CD4-positive, alpha-beta T cell treated with Interferon gamma for 1 hour (primary cell): ENCODE measurements at places on chromosomes 6 and 20.
A peak's percentile ranks its signal among the peaks of the same experiment; 100 is the strongest.

- no peak for DNase-seq
Observed at GRCh38 chr20:49569411-49570115, 1.6 kb upstream of the PTGIS start.

DNA sequence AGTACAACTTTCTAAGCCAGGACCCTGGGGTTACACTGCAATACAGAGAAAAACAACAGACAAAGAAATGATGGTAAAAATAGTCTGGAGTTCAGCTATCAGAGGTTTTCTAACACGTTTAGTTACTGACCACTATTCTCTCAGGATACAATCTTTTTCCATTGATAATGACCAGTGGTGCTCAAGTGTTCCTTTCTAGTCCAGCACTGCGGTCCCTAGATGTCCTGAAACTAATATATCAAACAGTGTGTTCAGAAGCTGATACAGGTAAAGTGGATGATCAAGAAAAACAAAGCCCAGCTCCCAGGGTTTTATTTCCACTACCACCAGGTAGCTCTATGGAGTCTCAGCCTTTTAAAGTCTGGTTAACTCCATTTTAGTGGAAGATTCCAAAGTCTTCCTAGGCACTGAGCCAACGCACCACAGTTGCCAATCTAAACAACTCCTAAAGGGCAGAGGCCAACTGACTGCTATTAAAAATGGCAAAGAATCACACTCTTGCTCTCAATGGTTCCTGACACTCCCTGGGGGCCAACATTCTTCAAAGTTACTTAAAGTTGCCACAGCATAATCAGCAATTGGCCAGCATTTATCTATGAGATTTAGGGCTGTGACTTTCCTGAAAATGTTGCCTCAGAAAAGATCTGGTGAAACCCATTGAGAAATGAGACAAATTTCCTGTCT, 38.2 kb downstream of the DZANK1 start:
- DNase-seq, result no peak

DNA sequence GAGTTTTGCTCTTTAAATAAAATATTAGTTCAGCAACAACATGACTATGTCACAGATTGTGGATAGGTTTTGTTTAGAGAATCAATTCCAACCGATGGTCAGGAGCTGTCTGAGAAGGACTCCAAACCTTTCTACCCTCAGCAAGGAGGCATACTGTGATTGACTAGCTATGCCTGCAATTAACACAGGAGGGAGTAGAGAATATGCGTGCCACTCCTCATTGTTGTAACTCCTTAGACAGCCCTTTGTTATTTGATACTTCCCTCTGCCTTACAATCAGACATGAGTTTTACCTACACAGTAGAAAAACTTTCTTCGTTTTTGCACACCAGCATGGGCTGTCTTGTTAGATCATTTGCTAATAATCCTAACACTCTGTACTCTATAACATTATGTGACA, 796.5 kb downstream of the PRIM2 start:
- no peak for DNase-seq

DNA sequence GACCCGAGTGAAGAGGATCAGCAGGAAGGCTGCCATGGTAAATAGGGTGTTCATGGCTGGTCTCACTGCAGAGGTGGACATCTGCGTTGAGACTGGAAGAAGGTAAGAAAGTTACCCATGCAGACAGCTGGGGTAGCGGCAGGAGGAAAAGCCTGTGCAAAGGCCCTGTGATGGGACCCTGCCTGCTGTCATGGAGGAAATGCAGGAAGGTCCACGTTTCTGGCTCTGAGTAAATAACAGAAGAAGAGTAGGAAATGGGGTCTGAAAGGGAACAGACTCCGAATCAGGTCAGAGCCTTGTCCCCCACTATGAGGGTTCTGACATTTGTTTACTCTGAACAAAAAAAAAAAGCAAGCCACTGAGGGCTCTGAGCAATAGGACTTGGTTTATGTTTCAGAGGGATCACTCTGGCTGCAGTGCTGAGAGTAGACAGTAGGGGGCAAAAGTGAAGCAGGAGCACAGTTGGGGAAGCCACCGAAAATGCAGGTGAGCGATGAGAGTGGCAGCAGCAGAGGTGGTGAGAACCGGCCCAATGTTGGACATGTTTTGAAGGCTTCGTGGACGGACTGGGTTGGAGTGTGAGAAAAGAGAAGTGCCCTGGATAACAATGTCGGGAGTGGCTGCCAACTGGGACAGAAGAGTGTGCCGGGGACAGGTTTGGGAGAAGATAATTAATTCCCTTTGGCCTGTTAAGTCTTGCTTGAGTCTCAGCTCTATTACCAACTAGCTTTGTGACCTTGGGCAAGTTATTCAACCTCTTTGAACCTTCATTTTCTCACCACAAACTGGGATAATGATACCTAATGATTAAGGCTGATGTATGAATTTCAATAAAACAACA, 57.9 kb upstream of the MAP7 start:
- peak; percentile 67 for DNase-seq

- DNase-seq, result no peak
Observed at GRCh38 chr6:109762769-109763441, 71.8 kb downstream of the FIG4 start.

DNA sequence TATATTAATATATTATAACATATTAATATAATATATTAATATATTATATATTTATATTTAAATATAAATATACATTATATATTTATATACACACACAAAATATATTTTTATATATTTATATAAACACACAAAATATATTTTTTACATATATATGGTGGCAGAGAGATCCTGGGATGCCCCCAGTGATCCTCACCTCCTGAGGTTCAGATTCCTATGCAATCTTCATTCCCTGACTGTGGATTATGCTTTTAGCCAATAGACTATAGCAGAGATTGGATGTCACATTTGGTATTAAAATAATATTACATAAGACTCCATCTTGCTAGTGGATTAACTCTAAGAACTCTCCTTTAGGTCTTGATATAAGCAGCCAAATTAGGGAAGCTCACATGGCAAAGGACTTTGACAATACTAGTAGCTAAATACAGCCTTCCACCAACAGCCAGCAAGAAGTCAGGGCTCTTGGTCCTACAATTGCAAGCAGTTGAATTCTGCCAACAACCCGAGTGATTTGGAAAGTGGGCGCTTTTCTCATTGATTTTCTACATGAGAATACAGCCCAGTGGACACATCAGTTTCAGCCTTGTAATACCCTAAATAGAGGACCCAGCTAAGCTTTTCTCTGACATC, 681.0 kb downstream of the C6orf118 start:
- no peak for DNase-seq

- DNase-seq, result no peak
Observed at GRCh38 chr6:98094696-98095095, 739.7 kb upstream of the POU3F2 start.

DNA sequence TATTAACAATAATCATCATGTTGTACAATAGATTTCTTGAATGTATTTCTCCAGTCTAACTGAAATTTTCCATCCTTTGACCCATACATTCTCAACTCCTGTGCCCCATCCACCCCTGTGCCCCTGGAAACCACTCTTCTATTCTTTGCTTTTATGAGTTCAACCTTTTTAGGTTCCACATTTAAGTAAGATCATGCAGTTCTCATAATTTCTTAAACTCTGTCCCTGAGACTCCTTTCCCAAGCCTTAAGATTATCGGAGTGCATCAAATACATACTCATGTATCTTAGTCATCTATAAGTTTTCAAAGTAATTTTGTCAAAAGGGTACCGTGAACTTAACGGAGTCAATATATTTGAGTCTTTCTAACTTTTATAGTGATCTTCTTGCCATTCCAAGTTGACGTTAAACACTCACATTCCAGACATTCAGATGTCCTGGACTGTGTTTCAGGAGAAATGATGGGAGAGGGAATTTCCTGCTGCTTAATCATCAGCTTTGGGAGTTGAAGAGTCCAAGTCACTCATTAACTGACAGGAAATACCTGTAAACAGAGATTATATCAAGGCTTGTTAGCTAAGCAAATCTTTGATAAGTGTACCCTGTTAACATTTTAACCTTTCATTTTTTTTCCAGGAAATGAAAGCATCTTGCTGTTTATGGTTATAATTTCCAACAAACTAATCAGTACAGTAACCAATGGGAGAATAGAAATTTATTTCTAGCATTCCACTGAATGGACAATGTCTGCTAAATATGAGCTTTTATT, 73.3 kb downstream of the ADGRG6 start:
- no peak for DNase-seq

DNA sequence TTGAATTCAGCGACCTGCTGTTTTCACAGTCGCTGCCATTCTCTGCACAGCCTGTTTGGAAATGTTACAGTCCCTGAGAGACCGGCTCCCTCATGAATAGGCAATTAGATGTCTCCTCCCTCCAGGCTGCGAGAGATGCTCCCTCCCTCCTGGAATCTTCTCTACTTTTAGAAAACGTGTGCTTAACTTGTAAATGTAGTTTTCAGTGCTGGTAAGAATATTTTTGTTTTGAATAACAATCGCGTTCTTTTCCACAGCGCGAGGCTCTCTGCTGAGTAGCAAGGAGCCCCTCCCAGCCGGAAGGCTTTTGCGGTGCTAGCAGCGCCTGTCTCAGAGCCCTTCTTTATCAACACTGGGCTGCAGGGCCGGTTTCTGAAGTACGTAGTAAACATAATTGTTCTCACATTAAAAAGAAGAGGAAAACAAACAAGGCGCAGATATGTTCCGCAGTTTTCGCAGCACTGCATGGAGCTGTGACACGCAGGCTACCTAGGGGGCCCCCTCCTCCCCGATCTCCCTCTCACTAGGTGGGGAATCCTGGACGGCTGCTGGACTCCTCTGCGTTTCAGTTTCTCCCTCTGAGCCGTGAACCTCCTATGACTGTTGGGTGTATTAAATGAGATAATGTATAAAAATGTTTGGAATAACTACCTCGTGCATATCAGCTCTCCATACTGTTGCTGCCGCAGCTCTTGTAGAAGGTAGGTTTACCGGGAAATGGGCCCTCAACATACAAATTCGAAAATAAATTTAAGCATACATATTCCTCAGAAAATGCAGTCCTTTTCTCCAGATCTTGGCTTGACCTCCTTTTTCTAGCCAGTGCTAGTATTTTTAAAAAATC, 79.0 kb upstream of the SPACA1 start:
- no peak for DNase-seq

- DNase-seq, result no peak
Observed at GRCh38 chr6:52499026-52499425, 77.8 kb downstream of the TRAM2 start.

GRCh38 chr20:17887331-17888030, 81.1 kb downstream of the SNX5 start:
- no peak for DNase-seq

DNA sequence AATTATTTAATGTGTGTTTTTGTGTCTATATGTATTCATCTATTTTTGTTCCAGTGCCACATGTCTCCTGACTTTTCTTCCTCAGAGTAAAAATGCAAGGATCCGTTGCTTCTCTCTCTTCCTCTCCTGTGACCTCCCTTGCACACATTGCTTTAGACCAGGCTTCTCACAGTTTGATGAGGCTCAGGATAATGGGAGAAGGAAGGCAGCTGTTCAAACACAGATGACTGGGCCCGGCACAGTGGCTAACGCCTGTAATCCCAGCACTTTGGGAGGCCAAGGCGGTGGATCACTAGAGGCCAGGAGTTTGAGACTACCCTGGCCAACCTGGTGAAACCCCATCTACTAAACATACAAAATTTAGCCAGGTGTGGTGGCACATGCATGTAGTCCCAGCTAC, 241.9 kb downstream of the SAMD5 start:
- no peak for DNase-seq

DNA sequence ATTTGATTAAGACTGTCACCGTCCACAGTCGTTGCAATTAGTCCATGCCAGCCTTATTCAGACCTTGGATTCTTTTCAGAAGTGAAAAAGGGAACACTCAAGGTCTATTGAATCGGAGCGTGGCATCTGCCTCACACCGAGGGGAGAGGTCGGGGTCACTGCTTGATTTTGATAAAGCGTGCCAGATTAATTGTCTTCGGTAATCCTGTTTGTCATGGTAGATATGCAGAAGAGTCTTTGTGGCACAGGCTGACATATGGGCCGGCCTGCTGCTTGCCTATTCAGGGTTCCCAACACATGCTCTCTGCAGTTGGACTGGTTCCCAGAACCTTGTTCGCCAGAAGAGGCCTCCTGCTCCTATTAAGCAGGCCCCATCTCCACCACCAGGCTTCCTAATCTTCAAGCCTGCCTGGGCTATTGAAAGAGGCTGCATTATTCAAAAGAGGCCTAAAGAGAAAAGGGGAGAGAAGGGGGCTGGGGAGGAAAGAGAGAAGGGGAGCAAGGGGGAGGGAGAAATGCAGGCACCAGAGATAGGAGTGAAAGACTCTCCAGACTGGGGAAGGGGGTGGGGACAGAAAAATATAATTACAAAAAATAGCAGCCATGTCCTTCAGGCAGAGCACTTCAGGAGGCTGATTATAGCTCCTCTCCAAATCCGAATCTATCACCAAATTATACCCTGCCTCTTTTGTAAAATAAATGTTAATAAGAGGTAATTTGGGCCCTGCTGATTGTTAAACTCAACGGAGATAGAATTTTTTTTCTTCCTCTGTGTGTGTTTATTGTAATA, 611.3 kb downstream of the HDGFL1 start:
- DNase-seq, result no peak

GRCh38 chr6:33638556-33638955, 17.4 kb downstream of the ITPR3 start:
- DNase-seq, result no peak

DNA sequence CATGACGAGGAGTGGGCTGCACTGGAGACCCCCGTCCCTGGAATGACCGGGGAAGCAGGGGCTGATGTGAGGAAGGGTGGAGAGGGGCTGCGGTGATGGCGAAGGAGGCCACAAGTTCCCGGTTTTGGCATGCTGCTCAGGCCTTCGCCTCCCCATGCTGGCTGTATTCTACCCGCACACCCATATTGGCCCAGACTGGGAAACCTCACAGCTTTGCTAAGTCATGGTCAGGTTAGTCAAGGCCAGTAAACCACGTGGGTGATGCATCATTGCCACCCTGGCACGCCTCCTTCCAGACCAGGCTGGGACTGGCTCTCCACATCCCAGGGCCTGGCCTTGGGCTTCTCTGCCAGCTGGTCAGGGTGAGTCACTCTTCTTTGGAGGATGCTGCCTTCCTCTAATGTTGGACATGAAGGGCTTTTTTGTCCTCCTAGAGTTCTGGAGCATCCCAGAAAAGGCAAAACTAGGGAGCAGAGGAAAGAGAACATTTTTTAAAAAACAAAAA, 53.8 kb downstream of the PCNA start:
- DNase-seq, result peak; percentile 84

- no peak for DNase-seq
Observed at GRCh38 chr6:111890988-111891387, 17.7 kb upstream of the FYN start.
